ENCODE measurements at places on chromosomes 11 and 22.

DNA sequence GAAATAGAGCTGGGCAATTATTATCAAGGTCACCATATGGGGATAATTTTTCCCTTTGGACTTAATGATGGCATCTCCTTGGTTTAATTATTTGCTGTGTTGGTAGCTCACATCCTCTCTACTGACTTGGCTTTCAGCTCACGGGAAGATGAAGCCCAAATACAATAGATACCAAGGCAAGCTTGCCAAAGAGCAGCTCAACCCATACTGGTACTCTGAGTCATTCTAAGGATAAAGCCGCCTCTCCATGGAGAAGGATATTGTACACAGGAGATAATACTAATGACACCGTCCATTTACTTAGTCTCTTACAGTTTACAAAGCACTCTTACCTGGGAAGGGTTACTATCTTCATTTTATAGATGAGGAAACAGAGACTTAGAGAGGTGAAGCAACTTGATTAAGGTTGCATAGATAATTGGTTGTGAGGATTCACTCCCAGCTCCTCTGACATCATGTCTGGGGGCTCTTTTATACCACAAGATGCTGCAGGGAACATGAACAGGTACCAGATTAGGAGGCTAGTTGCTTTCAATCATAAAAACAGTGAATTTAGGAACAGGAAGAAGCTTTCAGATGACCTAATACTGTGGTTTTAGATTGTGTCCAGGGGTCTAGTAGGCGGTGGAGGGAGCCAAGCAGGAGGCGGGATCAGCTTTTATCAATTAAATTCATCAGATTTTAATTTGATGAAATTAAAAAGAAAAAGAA is 48.3 kb upstream of the PICALM start:
- DNase-seq = no peak

GRCh38 chr11:35029979-35030682 is 108.8 kb upstream of the CD44 start:
- no peak for DNase-seq

- no peak for DNase-seq
Observed at GRCh38 chr11:62962391-62962790, 22.4 kb downstream of the SLC22A6 start.

GRCh38 chr22:28344918-28345703 is 334.5 kb downstream of the TTC28 start:
- no peak for DNase-seq

GRCh38 chr11:8090756-8091155 is 9.7 kb downstream of the TUB start:
- peak; percentile 65 for DNase-seq

GRCh38 chr11:65132238-65132987 is 1.9 kb downstream of the SYVN1 start:
- DNase-seq = no peak

DNA sequence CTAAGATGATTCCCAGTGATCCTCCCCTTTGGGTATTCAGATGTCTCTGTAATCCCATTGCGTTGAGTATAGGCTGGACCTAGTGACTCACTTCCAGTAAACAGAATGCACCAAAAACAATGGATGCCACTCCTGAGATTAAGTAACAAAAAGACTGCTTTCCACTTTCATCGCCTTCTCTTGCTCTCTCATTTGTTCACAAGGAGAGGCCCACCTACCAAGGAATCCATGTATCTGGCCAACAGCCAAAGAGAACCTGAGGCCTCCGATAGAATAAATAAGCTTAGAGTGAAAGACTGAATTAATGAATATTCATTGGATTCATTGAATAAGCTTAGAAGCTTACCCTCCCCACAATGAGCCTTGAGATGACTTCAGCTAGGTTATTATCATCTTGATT is 454.6 kb downstream of the KCNA4 start:
- no peak for DNase-seq

GRCh38 chr22:33920197-33920540 is at the start of gene LARGE1:
TSS of gene LARGE1 (minus strand) at chr22:33920476.
- DNase-seq = peak; percentile 62

DNA sequence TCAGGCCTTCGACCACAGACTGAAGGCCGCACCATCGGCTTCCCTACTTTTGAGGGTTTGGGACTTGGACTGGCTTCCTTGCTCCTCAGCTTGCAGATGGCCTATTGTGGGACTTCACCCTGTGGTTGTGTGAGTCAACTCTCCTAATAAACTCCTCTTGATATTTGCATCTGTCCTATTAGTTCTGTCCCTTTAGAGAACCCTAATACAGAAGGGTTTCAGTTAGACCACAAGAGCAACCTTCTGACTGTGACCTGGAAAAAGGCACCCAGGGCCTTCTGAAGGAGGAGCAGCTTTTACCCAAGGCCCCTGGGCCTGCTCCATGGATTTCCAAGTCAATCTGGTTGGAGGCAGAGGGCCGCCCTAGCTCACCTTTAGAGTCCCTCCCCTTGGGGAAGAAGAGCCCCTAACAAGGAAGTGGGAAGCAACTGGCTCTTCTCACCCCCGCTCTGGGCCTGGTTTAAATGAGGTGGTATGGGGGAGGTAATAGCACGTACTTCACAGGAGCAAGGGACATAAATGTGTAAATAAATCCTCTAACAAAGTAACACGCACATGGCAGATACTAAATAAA is 11.2 kb upstream of the CHST1 start:
- no peak for DNase-seq

DNA sequence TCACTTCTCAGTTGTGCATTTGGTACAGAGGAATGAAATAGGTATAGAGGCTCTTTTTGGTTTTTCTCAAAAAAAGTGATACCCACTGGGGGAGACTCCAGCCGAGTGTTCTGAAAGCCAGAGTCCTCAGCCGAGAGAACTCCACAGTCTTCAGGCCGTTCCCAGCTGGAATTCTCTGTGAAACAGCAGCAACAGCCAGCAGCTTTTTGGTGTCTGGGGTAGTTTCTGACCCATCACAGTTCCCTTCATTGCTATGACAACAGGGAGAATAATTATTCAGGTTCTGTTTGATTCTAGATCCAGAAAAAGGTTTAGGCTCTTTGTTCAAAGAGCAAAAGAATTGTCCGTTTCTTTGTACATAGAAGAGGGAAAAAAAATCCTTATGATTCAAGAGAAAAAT is 84.6 kb downstream of the C22orf31 start:
- DNase-seq = no peak

DNA sequence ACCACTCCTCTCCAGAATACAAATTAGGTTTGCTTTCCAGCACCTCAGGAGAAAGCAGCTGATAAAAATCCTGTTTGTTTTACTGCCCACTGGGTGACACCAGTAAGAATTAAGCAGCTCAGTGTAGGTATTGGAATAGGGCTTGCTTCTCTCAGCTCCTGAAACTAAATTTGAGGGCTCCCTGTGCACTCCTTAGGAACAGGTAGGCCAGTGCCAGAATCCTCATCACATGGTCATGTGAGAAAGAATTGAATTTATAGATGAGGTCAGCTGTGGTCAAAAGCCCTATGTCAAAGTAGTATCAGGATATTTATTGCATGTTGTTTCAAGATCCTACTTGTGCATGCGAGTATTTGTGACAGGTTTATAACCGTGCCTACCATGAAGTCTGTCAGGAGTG is 1.0 kb downstream of the PRSS23 start:
- DNase-seq = no peak

GRCh38 chr11:107689317-107690202 is 22.3 kb downstream of the SLN start:
- DNase-seq = peak; percentile 73

DNA sequence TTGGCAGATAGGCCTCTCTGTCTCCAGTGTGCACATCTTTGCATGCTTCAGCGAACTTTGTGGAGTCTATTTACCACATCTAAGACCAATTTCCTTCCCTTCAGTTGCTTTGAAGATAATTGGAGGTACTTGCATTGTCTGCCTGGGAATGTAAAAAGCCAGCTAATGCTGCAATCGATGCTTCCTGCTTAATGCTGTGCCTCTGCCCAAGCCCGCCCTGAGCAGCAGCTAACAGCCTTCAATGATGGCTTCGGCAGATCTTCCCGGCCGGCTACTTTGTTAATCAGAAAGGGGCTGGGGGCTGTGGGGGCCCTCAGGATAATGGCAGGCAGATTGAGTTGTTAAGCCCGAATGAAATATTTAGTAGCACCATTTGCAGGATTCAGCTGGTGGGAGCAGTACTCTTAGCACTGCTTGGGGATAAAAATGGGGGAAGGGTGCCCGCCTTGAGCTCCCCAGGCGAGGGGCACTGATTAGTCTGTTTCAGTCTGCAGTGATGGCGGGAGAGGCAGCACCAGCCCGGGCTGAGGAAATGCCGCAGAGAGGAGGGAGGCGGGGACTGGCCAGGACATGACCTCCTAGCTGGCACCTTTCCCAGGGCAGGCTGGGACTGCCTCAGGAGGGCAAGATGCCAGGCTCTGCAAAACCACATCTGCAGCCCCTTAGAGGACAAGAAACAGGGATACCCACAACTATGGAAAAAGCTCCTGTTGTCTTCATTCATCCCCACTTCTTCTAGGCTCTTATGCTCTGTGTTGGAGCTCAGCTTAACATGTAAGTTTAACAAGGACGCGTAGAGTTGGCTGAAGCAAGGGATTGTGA is 460.0 kb downstream of the BUD13 start:
- no peak for DNase-seq

DNA sequence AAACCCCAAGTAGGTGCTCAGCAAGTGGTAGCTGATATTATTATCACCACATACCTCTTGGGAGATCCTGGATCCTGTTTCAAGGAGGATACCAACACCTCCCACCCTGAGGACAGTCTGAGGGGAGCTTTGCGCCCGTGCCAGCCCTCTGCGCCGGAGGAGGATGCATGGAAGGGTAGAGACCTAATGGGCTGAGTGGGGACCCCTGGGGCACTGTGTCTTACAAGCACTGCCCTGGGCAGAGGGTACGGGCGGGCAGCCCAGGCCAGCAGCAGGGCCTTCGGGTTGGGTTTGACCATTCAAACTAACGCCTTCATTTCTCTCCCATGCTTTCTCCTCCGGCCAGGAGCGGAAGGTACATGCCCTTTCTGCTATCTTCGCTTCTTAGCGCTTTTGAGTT is 26.3 kb downstream of the MYBPC3 start:
- DNase-seq = no peak

DNA sequence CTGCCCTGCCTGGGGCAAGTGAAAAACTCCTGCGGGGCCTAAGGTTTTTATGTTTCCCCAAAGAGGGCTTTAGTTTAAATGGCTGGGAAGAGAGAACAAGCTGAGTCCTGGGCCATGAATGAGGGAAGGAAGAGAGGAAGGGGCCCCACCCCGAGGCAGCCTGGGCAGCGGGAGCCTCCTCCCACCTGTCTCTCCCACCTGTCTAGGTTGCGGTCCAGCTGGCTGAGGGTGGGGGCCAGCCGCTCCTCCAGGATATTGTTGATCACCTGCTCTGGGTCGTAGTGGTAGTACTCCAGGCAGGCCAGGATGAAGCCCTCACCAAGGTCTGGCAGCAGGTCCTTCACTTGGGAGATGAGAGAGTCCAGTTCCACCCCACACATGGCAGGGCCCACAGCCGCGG is 34.6 kb downstream of the UQCR10 start:
- DNase-seq = no peak

DNA sequence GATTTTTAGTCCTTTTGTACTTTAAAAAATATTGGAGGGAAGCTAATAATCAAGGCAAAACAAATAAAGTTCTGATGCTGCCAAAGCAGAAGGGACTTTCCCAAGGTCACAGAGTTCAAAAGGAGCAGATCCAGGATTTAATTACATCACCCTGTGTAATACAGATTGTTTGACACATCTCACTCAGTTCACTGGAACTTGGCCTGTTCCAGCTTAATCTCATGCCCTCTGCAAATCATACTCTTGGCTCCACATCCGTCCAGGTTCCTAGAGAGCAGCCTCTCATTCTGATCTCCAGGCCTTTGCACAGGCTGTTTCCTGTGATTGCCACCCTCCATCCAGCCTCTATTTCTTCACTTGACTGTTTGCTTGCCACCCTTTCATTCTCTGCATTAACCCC is 151.7 kb downstream of the SPON1 start:
- DNase-seq = no peak

GRCh38 chr11:118374729-118375128 is 15.3 kb downstream of the UBE4A start:
- DNase-seq = no peak

DNA sequence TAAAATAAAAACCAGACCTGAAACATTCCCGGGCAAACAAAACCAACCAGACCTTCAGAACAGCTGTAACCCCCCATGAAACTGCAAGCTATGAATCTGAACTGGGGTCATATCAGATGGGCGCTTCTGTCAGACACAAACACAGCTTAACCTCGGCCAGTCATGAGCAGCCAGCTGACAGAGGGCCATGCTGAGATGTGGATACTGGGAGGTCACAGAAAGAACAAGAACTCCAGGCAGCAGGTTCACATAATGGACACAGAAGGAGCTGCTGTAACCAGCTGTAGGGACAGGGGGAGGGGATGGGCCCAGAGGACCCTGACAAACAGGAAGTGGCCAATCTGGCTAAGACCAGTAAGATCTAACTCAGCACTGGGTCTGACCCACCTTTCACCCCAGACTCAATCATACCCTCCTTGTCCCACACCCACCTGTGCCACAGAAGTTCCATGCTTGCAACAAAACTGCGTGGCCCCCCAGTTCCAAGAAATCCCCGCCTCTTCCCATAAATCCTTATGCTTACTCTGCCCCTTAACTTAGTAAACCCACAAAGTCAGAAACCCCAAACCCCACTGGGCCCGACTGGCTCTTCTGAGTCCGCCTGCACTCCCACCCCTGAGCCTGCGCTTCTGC is 4.0 kb downstream of the APOL4 start:
- DNase-seq = no peak

GRCh38 chr11:102457865-102458264 is 5.3 kb upstream of the TMEM123 start:
- DNase-seq = no peak

DNA sequence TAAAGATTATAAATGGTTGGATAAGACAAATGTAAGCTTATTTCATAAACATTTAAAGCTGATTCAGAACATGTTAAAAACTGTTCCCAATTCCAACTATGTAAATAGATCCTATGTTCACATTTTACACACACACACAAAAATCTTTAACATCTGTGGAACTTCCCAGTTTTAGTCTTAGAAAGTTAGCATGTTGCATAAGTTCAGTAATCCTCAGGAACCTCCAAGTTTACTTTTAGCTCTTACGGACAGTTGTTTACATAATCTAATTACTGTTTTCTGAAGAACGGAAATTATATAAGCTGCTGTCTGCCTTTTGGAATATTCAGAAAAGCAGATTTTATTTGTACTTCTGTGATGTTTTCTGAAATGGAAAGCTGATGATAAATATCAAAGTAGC is 53.3 kb downstream of the PANX1 start:
- no peak for DNase-seq

GRCh38 chr22:48832592-48832991 is 995.1 kb downstream of the BRD1 start:
- no peak for DNase-seq

DNA sequence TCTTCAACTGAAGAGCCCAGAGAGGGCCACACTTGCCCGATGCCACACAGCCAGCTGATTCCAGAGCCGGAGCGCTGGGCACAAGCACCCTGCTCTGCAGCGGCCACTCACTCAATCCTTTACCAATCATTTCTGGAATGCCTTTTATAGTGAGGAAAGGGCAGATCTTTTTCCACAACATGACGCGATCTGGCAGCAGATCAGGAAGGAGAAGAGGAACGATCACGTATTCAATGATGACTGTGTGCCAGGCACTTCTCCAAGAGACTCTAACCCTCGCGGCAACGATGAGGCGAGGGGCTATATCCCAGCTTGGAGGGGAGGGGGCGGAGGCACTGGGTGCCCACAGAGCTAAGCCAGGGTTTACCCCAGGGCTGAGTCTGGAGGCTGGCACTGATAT is 56.3 kb upstream of the TCF20 start:
- no peak for DNase-seq
